ENCODE measurements at places on chromosomes 1 and 21.

DNA sequence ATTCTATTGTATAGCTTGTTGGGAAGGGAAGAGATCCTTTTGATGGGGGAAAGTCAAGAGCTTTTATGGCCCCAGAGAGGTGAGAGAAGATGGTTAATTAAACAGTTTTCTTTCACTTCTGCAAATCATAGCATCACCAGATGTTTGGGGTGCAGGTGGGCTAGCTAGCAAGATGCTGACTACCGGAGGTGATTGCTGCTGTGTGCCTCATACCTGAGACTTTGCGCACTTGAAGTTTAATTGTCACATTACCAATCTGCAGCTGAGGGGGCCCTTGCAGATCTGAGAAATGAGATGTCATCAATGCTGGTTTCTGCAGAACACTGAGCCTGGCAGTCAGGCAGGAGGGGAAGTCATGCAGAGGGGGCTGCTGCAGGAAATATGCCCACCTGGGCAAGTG, 73.9 kb downstream of the SNRPE start:
- DNase-seq: no peak

DNA sequence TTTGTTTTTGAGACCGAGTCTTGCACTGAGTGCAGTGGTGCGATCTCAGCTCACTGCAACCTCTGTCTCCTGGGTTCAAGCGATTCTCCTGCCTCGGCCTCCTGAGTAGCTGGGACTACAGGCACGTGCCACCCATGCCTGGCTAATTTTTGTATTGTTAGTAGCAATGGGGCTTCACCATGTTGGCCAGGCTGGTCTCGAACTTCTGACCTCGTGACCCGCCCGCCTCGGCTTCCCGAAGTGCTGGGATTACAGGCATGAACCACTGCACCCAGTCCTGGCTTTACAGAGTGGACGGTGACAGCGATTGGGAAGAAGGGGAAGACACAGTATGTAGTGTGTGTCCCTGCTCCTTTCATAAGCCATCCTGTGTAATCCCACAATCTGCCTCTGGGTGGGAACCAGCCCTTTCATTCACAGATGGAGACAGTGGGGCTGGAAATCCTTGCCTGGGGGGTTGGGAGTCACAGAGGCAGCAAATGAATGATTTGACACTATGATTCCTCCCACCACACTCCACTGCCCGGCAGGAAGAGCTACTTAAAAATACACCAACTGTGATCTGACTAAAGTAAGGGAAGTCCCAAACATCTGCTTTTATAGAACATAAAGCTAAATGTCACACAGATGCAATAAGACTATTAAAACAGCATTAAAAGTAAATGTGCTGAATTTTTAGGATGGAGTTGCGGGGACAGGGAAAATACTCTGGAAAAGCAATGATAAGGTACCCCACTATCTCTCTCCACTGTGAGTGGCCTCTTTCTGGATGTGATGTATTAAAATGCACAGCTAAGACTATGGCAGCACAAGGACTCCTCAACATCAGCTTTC, 4.5 kb downstream of the PARP1 start:
- DNase-seq: no peak

DNA sequence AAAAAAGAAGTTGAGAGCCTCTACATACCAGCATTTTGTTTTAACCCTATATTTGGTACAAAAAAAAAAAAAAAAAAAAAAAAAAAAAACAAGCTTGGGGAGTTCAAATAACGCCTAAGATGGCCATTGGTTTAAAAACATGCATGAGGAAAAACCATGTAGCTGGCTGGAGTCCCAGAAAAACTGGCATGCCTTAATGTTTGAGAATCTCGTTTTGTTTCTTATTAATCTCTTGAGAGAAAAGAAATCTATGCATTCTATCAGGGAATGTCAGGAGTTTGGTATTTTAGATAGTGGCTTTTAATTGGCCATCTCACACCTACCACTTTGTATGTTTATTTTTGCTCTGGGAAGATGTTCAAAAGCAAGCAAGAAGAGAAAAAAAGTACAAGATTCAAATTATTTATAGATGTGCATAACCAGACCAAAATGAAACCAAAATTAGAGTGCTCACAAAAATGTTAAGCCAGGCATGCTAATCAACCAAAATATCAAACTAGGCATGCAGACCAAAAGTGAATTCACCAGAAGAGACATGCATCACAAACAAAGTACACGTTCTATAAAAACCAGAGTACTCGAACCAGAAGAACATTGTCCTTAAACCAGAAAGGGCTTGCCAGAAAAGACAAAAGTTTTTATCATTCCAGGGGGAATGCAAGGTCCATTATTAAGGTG, 156.6 kb downstream of the AK5 start:
- peak; percentile 91 for DNase-seq

- peak; percentile 29 for DNase-seq
Measured at GRCh38 chr21:37582590-37582989, 216.0 kb downstream of the DYRK1A start.

DNA sequence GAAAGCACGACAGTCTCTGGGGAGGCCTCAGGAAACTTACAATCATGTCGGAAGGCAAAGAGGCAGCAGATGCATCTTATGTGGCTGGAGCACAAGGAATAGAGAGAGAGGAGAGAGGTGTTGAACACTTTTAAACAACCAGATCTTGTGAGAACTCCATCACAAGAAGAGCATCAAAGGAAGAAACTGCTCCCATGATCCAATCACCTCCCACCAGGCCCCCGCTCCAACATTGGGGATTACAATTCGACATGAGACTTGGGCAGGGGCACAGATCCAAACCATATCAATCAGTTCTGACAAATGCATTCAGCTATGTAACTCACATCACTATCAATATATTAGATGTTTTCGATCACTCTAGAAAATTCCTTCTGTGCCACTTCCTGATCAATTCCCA, 37.6 kb downstream of the ETS2 start:
- no peak for DNase-seq

- no peak for DNase-seq
Measured at GRCh38 chr1:33045814-33046213, 9.1 kb upstream of the AK2 start.

DNA sequence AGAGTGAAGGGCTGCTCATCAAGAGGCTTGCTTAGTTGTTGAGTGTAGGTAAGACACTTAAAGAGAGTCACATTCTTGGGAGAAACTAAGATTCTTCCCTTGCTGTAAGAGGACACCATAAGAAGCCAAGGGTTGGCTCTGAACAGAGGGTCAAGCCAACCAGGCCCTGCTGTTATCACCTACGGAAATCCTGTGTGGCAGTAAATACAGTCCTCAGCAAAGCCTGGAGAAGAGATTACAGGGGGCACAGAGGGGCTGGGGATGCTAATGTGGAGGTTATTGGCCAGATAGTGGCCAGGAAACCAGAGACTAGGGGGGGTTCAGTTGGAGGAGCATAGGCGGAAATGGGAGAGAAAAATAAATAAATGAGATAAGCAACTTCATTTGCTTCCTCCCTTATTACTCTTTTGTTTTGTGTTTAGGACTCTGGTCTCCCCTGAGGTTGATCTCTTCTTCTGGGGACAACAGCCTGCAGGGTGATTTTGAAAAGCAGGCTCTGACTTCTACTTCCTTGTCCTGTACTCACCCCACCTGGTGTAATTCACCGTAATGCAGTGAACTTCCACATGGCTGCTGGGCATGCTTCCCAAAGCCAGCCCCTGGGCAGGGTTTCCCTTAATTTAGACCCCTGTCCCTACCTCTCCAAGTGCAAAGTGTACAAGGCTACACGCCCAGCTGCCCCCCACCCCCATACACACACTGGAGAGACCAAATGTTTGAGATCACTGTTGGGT, 40.9 kb downstream of the MTARC1 start:
- DNase-seq: no peak

- DNase-seq: no peak
Measured at GRCh38 chr1:206686478-206687249, 2.0 kb downstream of the MAPKAPK2 start.

GRCh38 chr1:173505391-173505790, 28.3 kb downstream of the PRDX6 start:
- no peak for DNase-seq

GRCh38 chr21:41048145-41048544, 119.8 kb upstream of the BACE2 start:
- DNase-seq: no peak

DNA sequence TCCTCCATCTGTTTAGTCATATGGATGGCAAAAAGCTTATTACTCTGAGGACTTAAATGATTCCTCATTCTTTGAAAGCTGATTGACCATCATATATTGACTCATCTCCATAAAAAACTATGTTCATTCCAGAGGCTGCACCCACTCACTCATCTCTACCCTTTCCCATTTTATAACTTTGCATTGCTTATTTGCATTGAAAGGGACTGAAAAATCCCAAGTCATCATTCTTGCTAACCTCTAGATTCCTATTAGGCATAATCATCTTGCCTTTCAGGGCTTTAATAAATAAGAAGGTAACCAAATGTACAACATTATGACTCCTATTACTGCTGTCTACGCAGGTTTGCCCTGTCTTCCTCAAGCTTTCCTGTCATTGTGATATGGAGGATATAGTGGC, 1180.3 kb upstream of the B3GALT2 start:
- no peak for DNase-seq

- DNase-seq: no peak
Measured at GRCh38 chr1:227363825-227364224, 45.5 kb upstream of the CDC42BPA start.

GRCh38 chr1:47627471-47628370, 189.9 kb downstream of the FOXD2 start:
- no peak for DNase-seq

DNA sequence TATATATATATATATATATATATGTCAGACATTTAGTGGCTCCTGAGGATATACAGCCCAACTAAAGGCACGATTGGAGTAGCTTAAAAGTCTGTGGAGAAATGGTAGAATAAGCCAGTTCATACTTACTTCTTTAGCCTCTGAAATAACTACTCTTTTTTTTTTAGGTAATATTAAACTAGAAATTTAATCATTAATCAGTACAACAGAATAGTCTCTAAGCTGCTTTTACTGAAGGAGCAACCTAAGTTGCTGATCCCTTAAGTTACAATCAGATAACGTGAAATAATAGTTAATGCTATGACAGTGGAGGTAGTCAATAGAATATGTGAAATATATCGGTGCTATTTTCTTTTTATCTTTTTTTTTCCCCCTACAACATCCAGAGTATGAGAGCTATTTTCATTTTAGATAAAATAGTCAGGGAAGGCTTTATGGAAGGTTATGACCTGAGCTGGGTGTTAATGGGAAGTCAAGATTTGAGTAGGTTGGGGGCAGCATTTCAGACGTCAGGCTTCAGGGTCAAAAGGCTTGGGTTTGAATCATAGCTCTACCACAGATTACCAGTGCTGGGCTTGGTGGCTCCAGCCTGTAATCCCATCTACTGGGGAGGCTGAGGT, 15.6 kb downstream of the ZMPSTE24 start:
- DNase-seq: no peak

GRCh38 chr1:43455213-43455889, 1.6 kb upstream of the HYI start:
- no peak for DNase-seq

GRCh38 chr1:193909406-193910082, 723.1 kb upstream of the B3GALT2 start:
- DNase-seq: no peak

DNA sequence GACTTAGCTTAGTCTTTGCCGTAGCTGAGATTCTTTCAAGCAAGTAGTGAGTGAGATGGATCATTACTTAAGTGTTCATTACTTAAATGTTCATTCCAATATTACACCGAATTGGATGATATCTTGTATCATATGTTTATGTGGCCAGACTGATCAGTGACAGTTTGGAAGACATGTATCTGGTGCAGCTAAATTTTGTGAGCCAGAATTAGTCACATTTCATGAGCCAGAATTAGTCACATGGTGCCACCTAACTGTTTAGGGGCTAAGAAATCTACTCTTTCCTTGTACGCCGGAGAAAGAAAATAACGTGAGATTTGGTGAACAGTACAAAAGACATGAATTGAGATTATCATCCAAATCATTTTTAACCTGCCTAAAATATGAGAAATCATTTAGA, 355.6 kb downstream of the USP25 start:
- DNase-seq: peak; percentile 64

DNA sequence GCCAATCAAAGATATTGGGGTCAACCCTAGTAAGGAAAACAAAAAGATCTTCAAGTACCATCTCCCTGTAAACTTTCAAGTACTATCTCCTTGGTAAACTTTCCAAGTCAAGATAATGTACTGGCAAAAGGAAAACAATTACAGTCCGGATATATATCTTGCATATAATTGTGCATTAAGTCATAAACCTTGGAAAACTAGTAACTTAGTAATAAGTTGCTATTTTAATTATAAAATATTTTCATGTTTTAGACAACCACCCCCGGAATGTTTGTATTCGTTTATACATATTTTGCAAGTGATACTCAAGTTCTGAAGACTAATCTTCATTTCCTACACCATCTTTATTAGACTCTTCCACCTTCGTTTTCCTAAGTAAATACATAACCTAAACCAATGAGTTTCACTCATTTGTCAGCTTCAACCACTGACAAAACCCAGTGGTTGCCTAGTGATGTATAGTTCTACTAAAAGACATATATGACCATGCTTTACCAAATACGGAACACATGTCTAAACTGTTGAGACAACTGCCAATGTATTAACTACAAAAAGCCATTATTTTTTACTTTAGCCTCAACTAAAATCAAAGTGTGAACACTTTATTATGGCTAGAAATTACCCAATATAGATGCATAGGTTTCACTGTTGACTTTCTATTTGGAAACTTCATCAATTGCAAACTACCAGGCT, 1.7 kb downstream of the AKT3 start:
- no peak for DNase-seq

DNA sequence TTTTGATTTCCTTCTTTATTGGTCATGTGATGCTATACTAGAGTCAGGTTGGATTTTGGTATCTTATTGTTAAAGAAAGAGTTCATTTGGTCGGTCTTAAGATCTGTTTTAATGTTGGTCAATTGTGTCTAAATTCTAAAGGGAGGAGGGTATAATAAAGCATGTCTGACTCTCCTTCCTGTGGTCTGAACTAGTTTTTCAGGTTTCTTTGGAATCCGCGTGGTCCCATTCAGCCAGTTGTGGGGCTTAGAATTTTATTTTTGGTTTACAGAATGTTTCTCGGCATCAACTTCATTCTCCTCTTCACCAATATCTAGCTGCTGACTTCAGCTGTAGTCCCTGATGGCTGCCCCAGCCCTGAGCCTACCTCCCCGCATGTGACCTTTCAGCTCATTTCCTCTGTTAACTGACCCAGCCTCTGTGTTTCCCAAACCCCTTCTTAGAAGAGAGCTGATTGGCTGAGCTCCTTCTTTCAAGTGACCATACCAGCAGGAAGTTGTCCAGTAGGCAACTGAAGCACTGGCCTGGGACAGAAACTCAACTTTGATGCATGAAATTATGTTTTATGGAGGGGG, 8.7 kb upstream of the MYOC start:
- DNase-seq: no peak

DNA sequence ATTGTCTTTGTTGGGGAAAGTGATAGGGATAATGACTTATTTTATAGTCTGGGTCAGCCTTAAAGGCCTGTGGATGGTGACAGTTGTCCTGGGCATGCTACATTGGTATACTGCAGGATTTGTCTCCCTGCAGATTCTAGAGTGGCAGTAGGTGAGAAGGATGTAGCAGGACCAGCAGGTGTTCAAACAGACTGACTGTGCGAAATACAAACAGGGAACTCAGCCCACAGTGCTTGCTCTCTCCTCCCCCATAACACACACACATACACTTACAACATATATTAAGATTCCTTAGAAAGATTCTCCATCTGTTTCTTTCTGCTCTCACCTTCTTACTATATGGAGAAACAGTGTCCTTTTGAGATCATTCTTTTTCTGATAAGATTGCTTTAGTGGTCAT, 6.9 kb downstream of the PDE4B start:
- no peak for DNase-seq

GRCh38 chr1:44174630-44175029, 33.2 kb upstream of the KLF18 start:
- no peak for DNase-seq

Data from HS-27A (cell line).